ENCODE measurements at places on chromosomes 4 and X.

- DNase-seq, result no peak
These were observed 1328.3 kb downstream of the C4orf33 start for GRCh38 chr4:130424211-130424610.

GRCh38 chrX:145923376-145923775 lies 105.7 kb downstream of the SLITRK2 start:
- DNase-seq, result no peak

- peak; percentile 41 for DNase-seq
These were observed 46.5 kb downstream of the RFC1 start for GRCh38 chr4:39319676-39320075.

GRCh38 chrX:51802917-51803688 lies 59.9 kb downstream of the GSPT2 start:
- peak; percentile 33 for DNase-seq
